ENCODE measurements at places on chromosomes 16 and 17. TPM values are rescaled to one million over a fixed set of nuclear protein-coding genes. Genes with fewer than 3 reads are reported as not detected.

Gene ICAM2
- total RNA-seq = 0.90 TPM

Gene HOXB7
- total RNA-seq = not detected

- no peak for DNase-seq
Measured at GRCh38 chr17:69427486-69428197, 13.1 kb downstream of the MAP2K6 start.

GRCh38 chr17:35069311-35069710 lies 5.8 kb upstream of the RFFL start:
- DNase-seq = peak; percentile 52

Gene KRT36
- total RNA-seq = under 0.01 TPM

GRCh38 chr16:30481381-30481780 lies 8.8 kb downstream of the ITGAL start:
- no peak for DNase-seq

- DNase-seq = no peak
Measured at GRCh38 chr17:55699181-55699860, 23.3 kb downstream of the TMEM100 start.

DNA sequence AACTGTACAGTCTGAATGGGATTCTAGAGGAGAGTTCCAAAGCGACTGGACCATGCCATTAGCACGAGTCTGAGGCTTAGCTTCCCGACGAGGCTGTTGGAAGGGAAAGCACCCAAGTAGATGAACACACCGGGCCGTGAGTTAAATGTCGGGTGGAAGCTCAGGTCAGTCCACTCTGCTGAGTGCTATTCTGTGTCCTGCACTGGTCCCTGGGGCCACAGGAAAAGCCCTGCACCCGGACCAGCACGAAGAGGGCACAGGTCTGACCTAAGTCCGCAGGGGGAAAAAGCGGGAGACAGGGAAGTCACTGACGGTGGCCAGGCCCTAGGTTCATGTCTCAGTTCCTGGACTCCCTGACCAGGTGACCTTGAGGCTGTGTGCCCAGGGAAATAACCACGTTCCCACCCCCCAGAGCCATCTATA lies 44.1 kb upstream of the RBFOX3 start:
- no peak for DNase-seq

DNA sequence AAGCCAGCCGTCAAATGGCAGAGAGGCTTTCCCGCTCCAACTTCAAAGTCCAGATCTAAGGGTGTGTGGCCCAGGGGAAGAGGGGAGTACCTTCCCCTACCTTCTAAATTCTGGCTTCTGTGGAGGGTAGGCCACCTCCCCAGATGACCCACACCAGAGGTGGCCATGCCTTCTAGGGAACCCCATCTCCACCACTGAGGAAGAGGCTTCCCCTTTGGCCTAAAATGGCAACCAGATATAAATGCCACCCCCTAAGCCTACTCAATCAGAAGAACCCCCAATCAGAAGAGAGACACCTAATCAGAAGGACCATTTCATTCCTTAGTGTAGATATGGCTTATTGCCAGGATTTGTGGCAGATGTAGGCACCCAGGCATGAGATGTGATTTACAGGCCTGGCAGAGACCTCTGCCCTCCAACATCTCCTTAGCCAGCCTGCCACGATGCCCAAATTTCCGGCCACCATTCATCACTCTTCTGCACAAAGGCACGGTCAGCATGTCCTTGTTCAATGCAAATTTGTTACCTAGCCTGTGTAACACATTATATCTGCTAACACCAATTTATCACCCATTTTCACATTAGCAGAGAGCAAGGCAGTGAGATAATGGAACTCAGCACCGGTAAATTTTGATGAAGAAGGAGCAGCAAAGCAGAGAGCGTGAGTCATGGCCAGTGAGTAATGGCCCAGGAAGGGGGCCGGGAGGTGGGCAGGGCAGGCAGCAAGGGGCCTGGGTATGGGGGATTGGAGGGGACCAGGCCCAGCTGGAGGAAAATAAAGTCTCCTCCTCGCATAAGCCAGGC lies 1.2 kb upstream of the MGAT5B start:
- DNase-seq = peak; percentile 57

Gene PRKCB
- not detected for total RNA-seq

- DNase-seq = no peak
Measured at GRCh38 chr17:37640015-37640414, 3.2 kb downstream of the DDX52 start.

DNA sequence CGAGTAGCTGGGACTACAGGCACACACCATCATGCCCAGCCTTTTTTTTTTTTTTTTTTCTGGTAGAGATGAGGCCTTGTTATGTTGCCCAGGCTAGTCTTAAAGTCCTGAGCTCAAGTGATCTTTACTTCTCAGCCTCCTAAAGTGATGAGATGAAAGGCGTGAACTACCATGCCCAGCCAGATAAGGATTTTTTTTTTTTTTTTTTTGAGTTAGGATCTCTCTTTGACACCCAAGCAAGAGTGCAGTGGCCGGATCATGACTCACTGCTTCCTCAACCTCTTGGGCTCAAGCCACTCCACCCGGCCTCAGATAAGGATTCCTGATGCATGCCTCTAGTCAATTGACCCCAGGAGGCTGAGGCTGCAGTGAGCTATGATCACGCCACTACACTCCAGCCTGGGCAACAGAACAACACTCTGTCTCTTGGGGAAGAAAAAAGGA lies 11.2 kb upstream of the PLEKHG4 start:
- DNase-seq = peak; percentile 77

- no peak for DNase-seq
Measured at GRCh38 chr17:58186591-58186990, 5.9 kb upstream of the EPX start.
